ENCODE measurements at places on chromosomes 4 and X. TPM values are rescaled to one million over a fixed set of nuclear protein-coding genes. Genes with fewer than 3 reads are reported as not detected.

DNA sequence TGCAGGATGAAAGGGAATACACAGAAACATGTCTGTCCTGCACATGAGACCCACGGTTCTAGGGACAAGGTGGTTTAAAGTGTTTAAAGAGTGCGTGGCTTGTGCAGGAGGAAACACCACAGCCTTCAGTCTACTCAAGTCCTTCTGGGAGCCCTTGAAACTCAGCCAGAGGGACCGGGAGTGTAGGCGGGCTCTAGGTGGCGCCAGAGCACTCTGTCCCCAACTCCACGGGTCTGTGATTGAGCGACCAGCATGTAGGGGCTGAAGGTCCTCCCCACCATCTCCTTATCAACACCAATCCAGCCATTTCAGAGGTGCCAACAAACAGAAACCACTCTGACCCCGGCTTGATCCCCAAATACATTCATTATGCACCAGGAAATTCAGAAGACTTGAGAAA is 82.0 kb upstream of the CLDN34 start:
- H3K27ac ChIP-seq: no peak overlapping the region
- no peaks in the 10 kb centered on the region for H3K36me3 ChIP-seq
- peaks cover 6% of the 10 kb centered on the region for H3K27me3 ChIP-seq

- peaks cover 10% of the 10 kb centered on the region for H3K4me1 ChIP-seq
- H3K27me3 ChIP-seq: peaks cover 29% of the 10 kb centered on the region
- H3K27ac ChIP-seq: no peak overlapping the region
- no peak overlapping the region for H3K4me3 ChIP-seq
Measured at GRCh38 chr4:4849524-4850193, 9.8 kb upstream of the MSX1 start.

DNA sequence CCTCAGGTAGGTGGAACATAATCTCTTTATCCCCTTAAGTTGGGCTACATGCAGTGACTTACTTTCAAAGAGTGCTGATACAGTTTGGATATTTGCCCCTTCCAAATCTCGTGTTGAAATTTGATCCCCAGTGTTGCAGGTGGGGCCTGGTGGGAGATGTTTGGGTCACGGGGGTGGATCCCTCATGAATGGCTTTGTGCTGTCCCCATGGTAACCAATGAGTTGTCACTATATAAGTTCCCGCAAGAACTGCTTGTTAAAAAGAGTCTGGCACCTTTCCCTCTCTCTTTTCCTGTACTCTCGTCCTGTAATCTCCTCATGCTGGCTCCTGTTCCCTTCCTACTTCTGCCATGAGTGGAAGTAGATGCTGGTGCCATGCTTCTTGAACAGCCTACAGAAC is 71.3 kb downstream of the GLRA3 start:
- H3K4me1 ChIP-seq: no peaks in the 10 kb centered on the region
- no peaks in the 10 kb centered on the region for H3K36me3 ChIP-seq
- H3K4me3 ChIP-seq: no peak overlapping the region
- no peak for DNase-seq

DNA sequence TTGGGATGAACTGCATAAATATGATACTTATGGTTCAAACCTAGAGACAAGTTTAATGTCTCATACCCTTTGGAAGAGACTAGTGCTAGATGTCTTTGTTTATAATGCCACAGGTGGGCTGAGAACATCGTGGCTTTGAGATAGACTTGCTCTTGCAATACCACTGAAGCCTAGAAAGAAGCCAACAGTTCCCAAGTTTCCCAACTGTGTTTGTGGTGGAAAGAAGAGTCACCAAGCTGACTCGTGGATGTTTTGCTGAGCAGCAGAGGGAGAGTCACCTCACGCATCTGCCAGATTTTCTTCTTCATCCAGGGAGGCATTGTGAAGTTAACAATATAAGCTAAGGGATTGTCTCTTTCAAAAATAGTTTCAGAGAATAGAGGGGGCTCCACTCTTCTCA is 1076.2 kb downstream of the C4orf33 start:
- DNase-seq: no peak
- H3K27ac ChIP-seq: no peak overlapping the region
- no peaks in the 10 kb centered on the region for H3K27me3 ChIP-seq
- H3K4me3 ChIP-seq: no peak overlapping the region
- no peaks in the 10 kb centered on the region for H3K4me1 ChIP-seq
- no peaks in the 10 kb centered on the region for H3K36me3 ChIP-seq

DNA sequence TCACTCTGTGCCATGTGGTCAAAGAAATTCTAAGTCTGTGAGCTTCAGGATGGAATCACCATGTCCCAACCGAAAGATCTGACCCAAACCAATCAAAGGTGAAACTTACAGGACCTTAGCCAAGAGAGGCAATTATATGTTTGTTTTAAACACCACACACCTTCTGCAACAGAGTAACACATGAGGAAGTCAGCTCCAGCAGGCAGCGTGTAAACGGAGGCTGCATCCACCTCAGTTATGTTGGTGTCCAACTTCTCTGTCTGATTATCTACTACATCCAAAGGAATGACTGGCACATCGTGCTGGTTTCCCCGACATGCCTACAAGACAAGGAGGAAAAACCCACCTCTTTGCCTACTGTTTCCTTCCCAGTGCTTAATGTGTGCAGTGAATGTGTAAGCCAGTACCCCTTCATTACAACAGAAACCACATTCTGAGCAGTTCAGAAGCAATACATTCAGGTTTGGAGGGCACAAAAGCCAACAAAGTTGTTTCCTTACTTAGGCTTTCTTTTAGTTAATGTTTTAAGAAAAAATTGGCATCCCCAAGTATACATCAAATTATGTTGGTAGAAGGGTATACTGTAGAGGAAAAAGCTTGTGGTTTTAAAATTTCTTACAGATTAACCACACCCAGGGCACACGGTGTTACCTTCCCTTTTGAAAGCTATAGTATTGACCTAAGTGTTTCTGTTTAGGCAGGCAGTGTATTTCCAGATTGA is 12.4 kb downstream of the CASP6 start:
- H3K27me3 ChIP-seq: no peaks in the 10 kb centered on the region
- DNase-seq: no peak
- no peak overlapping the region for H3K4me3 ChIP-seq
- H3K27ac ChIP-seq: peak overlapping the region; percentile 64

- no peaks in the 10 kb centered on the region for H3K27me3 ChIP-seq
- H3K36me3 ChIP-seq: peaks cover 9% of the 10 kb centered on the region
- peaks cover 76% of the 10 kb centered on the region for H3K4me1 ChIP-seq
- peak overlapping the region; percentile 52 for H3K4me3 ChIP-seq
- H3K27ac ChIP-seq: peak overlapping the region; percentile 96
- DNase-seq: peak; percentile 84
Measured at GRCh38 chrX:129769467-129770154, 10.1 kb upstream of the SASH3 start.

DNA sequence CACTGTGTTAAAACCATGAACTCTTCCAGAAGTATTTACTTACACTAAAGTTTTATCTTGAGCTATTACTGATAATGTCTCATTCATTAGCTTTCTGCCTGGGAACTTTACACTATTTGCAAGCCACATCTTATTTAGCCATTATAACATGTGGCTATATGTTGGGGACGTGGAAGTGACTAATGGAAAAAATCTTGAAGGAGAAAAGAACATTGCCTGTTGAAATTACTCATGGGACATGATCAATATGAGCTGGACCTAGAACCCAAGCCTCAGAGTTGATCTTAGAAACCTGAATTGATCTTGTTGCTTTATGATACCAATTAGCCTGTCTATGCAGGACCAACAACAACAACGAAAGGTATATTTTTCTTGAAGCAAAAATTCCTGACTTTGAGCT is 22.5 kb upstream of the ARHGAP6 start:
- peaks cover 6% of the 10 kb centered on the region for H3K27me3 ChIP-seq
- no peaks in the 10 kb centered on the region for H3K36me3 ChIP-seq
- H3K4me1 ChIP-seq: no peaks in the 10 kb centered on the region
- no peak overlapping the region for H3K27ac ChIP-seq

- H3K36me3 ChIP-seq: no peaks in the 10 kb centered on the region
- H3K4me3 ChIP-seq: no peak overlapping the region
- H3K4me1 ChIP-seq: no peaks in the 10 kb centered on the region
Measured at GRCh38 chr4:16530688-16531635, 304.7 kb upstream of the TAPT1 start.

DNA sequence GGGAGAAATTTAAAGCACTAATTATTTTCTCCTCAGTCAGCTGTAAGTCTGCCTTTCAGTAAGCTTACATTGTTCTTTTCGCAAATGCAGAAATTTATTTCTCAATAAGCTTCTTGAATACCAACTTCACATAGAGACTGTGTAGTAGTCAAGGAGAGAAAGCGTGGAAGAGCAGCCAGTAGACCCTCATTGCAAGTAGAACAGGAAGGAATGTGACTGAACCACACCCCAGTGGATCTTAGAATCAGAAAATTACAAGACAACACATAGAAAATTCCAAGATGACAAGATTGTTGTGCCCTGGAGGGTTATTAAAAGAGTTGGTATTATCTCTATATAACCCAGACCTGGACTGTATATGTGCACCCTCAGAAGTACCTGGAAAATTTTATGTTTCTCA is 216.9 kb downstream of the RELL1 start:
- no peaks in the 10 kb centered on the region for H3K4me1 ChIP-seq
- peaks cover 26% of the 10 kb centered on the region for H3K27me3 ChIP-seq
- no peak overlapping the region for H3K4me3 ChIP-seq
- no peak overlapping the region for H3K27ac ChIP-seq
- H3K36me3 ChIP-seq: no peaks in the 10 kb centered on the region

GRCh38 chrX:34381241-34381640 is 249.1 kb upstream of the FAM47A start:
- no peaks in the 10 kb centered on the region for H3K27me3 ChIP-seq
- no peaks in the 10 kb centered on the region for H3K36me3 ChIP-seq
- no peaks in the 10 kb centered on the region for H3K4me1 ChIP-seq
- H3K4me3 ChIP-seq: no peak overlapping the region
- no peak for DNase-seq

- no peaks in the 10 kb centered on the region for H3K4me1 ChIP-seq
- H3K27me3 ChIP-seq: peaks cover 44% of the 10 kb centered on the region
- no peak overlapping the region for H3K27ac ChIP-seq
- no peak for DNase-seq
- no peaks in the 10 kb centered on the region for H3K36me3 ChIP-seq
- no peak overlapping the region for H3K4me3 ChIP-seq
Measured at GRCh38 chr4:169263791-169264392, 6.9 kb downstream of the SH3RF1 start.

DNA sequence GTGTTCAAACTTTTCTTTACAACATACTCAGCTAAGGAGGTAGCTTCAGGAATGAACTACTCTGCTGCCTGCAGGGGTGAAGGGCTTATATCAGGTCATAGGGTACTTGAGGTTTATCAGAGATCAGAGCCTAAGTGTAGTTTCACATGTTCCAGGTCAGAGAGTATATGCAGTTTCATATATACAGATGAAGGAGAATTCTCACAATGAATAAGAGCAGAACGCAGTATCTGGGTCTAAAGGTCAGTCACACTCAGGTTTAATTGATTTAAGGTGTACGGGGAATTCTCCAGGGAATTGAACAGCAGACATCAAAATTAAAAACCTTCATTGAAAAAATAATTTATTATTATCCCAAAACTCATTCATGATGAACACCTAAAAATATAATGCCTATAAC is 700.6 kb downstream of the TECRL start:
- H3K4me1 ChIP-seq: no peaks in the 10 kb centered on the region
- no peak overlapping the region for H3K4me3 ChIP-seq
- no peaks in the 10 kb centered on the region for H3K27me3 ChIP-seq
- H3K36me3 ChIP-seq: no peaks in the 10 kb centered on the region
- no peak for DNase-seq
- H3K27ac ChIP-seq: no peak overlapping the region

DNA sequence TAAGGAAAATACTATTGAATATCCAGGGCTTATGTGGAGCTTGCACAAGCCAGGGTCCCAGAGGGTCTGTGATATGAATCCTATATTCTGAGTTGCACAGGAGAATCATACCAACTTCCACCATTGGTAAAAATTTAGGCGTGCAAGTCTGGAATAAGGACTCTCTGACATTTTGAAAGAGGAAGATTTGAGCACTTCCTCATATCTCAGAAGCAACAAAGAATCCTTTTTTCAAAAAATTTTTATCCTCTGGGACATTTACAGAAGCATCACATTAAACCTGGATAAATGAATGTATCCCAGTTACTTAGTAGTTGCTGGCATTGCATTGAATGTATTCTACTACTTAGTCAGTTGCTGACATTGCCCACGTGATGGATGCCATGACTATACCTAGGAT is 24.2 kb upstream of the CAMK2D start:
- no peak overlapping the region for H3K27ac ChIP-seq
- no peak for DNase-seq
- no peaks in the 10 kb centered on the region for H3K36me3 ChIP-seq
- H3K27me3 ChIP-seq: no peaks in the 10 kb centered on the region

The JCHAIN gene
- 0.35 TPM for total RNA-seq

The SLC10A4 gene
- total RNA-seq: not detected

The GRIA2 gene
- not detected for total RNA-seq

The GPC3 gene
- total RNA-seq: 0.08 TPM

The FAT4 gene
- not detected for total RNA-seq

The ARR3 gene
- total RNA-seq: not detected

The PCDH10 gene
- not detected for total RNA-seq

The SSX2 gene
- total RNA-seq: not detected

The DIAPH2 gene
- 11.0 TPM for total RNA-seq

The ATP10D gene
- 7.4 TPM for total RNA-seq

All from activated CD4-positive, alpha-beta memory T cell treated with anti-CD3 and anti-CD28 coated beads, Interleukin-2, amount 10 ng/mL, durations not matched to agents 7 days and 5 days (primary cell).